ENCODE measurements at places on chromosomes 5 and 9.

- no peak for DNase-seq
Measured at GRCh38 chr5:69270840-69271239, 36.2 kb downstream of the CDK7 start.

GRCh38 chr5:53515988-53516387 lies 35.6 kb downstream of the FST start:
- DNase-seq = no peak

- no peak for DNase-seq
Measured at GRCh38 chr5:159181152-159181551, 28.2 kb downstream of the RNF145 start.

- DNase-seq = no peak
Measured at GRCh38 chr5:163861670-163862069, 356.3 kb downstream of the MAT2B start.

GRCh38 chr9:84613431-84613830 lies 56.1 kb upstream of the NTRK2 start:
- no peak for DNase-seq

DNA sequence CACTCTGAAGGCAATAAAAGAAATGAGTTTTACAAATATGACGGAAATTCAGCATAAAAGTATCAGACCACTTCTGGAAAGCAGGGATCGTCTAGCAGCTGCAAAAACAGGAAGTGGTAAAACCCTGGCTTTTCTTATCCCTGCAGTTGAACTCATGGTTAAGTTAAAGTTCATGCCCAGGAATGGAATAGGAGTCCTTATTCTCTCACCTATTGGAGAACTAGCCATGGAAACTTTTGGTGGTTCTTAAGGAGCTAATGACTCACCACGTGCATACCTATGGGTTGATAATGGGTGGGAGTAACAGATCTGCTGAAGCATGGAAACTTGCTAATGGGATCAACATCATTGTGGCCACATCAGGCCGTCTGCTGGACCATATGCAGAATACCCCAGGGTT lies 93.5 kb upstream of the RGMB start:
- no peak for DNase-seq

GRCh38 chr5:133240425-133241091 lies 188.7 kb downstream of the HSPA4 start:
- peak; percentile 85 for DNase-seq

GRCh38 chr5:14063138-14063537 lies 80.0 kb upstream of the TRIO start:
- DNase-seq = no peak

- no peak for DNase-seq
Measured at GRCh38 chr5:58021466-58021865, 438.4 kb downstream of the PLK2 start.

GRCh38 chr9:80222466-80223169 lies 650.9 kb downstream of the TLE4 start:
- DNase-seq = no peak

DNA sequence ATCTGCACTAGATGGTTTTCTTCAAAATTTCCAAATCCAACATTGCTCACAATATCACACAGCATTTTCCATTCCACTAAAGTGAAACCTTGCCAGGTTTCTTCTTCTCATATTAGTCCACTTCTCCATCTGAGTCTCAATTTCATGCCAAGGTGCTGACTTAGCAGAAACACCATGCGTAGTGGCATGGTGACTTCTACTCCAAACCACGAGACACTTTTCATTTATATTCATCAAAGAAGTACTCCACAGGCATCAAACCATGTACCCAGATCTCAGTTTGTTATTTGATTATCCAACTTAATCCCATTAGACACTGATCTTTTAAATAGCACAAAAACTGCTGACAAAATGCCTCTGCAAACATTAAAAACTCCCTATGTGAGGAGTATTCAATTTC lies 233.4 kb upstream of the ITGA1 start:
- no peak for DNase-seq
